ENCODE measurements at places on chromosomes 4 and X.

GRCh38 chr4:52058275-52058674 lies 7.2 kb downstream of the SPATA18 start:
- DNase-seq = no peak

DNA sequence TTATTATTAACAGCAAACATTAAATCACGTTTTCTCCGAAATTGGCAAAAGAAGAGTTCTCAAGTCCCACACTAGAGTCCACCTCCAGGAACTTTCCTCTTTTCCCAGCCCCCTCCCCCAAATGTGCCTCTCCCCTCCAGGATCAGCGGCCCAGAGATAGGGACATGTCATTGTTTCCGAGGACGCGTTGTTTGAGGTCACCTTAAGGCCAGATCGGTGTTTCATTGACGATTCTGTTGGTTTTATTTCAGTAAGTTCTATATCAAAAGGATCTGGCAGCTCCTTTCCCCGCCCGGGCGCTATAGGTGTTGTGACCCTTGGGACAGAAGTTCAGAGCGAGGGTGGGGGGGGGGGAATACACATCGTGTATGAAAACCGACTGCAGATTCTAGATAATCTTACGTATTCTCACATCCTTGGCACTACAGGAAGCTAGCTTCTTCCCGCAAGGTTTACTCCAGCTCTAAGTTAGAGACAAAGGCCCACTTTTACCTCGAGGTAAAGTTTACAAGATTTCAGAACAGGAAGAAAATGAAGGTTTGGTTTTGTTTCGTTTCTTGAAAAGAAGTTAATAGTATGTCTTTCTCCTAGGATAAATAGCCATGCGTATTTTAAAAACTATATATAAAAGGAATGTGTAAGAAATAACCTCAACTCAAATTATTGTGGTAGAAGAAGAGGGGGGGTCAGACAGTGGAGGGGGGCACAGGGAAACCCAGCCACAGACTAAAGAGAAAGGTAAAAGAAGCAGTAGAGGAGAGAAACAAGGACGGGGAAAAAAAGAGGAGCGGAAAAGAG lies 739 bp upstream of the MSX1 start:
- DNase-seq = no peak

GRCh38 chr4:37879365-37879764 lies 11.5 kb upstream of the TBC1D1 start:
- no peak for DNase-seq

DNA sequence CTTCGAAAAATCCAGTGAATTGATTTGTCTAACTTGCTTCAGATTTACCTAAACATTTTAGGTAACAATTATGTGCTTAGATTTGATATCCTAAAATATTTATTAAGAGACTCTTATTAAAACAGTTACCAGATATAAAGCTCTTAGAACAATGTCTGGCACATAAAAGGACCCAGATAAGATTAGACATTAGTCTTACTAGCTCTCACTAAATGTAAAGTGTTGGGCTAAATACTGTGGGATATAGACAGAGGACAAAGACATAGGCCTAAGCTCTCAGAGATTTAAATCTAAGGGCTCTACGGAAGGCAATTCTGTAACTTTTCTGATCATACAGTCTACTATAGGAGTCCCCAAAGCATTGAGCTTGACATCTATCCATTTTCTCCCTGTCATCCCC lies 94.4 kb upstream of the TRPC3 start:
- no peak for DNase-seq

DNA sequence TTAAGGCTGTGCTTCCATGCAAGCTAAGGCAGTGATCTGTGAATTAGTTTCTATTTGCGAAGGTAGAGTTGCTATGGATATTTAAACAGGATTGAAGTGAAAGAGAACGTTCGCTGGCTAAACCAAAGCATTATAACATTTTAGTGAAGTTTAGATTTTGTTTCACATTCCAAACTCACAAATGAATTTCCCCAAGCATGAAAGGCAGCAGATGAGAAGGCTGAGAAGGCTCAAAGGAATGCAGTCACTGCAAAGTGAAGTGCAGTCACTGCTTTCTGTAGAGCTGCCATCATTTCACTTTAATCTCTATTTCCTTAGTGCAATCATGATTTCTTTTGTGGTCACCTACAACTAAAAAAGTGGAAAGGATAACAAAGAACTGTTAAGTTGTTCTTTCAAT lies 334.7 kb upstream of the NR3C2 start:
- DNase-seq = no peak

GRCh38 chr4:2047031-2047660 lies 12.0 kb upstream of the NAT8L start:
- DNase-seq = no peak

- peak; percentile 22 for DNase-seq
Observed at GRCh38 chr4:102299354-102300107, 45.8 kb downstream of the SLC39A8 start.

DNA sequence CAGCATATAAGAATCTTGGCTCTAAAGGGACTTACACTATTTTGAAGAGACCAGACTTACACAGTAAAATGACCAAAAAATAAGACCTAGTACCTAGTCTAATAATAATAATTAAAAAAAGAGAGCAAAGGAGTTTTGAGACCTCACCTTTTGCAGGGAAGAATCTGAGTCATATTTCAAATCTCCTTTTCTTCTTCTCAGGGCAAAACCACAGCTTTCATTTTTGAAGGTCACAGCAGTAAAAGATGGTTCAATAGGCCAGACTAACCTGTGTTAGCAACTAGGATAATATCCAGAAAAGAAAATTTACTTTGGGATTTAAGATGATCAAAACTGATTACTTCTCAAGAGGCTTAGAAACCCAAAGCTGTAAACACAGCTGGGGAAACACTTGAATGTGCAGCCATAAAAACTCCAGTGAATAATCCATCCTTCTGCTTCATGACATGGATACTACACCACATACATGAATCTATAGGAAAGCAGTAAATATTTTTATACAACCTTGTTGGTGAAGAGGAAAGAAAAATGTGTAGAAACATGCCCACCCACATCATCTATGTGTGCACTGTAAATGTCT lies 25.9 kb upstream of the LNX1 start:
- DNase-seq = no peak

GRCh38 chrX:9659571-9660195 lies 106.0 kb downstream of the GPR143 start:
- no peak for DNase-seq

All from globus pallidus (tissue), 1 donor.